ENCODE measurements at places on chromosomes 5 and 9.

GRCh38 chr9:123435471-123435870 is 79.5 kb downstream of the CRB2 start:
- no peak for DNase-seq

- no peak for DNase-seq
Measured at GRCh38 chr5:128546658-128547281, 8.7 kb upstream of the FBN2 start.

DNA sequence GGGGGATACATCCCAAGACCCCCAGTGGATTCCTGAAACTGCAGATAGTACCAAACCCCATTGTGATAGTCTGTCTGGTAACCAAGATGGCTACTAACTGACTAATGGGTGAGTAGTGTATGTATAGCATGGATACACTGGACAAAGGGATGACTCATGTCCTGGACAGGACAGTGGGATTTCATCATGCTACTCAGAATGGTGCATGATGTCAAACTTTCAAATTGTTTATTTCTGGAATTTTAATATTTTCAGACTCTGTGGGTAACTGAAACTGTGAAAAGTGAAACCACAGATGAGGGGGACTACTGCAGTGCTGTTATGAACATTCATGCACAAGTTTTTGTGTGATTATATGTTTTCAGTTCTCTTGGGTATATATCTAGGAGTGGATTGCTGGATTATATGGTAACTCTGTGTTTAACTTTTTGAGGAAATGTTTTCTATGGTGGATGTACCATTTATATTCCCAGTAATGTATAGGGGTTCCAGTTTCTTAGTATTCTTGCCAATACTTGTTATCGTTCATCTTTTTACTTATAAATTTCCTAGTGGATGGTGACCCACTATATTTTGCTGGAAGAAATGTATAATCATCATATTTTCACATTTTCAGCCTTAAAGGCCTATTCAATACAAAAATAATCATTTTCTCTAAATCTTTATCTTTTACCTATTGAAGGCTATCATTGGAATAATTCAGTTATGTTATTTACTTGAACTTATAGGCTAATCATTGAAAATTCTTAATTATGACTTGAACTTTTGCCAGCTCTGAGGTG is 140.9 kb downstream of the NR3C1 start:
- no peak for DNase-seq

DNA sequence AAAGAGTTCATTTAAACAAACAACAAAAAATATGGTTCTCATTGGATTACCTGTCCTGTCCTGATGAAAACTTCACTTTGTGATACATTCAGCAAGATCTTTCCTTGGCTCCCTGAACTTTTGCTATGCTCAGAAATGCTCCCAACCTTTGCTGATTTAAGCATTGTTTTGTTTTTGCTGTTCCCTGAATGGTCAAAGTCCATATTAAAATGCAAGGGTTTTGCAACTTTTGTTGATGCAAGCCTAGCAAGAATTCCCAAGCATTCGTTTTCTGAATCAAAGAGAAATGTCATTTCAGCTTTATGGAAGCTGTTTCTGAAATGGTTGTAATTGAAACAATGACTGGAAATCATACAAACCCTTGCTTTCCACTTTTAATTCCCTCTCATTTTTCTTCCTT is 3.1 kb upstream of the SFXN1 start:
- DNase-seq: no peak

- no peak for DNase-seq
Measured at GRCh38 chr5:60586307-60586901, 113.6 kb downstream of the DEPDC1B start.

- no peak for DNase-seq
Measured at GRCh38 chr9:111029260-111029659, 9.0 kb downstream of the LPAR1 start.

GRCh38 chr5:167479779-167480178 is 811.7 kb upstream of the WWC1 start:
- DNase-seq: no peak

DNA sequence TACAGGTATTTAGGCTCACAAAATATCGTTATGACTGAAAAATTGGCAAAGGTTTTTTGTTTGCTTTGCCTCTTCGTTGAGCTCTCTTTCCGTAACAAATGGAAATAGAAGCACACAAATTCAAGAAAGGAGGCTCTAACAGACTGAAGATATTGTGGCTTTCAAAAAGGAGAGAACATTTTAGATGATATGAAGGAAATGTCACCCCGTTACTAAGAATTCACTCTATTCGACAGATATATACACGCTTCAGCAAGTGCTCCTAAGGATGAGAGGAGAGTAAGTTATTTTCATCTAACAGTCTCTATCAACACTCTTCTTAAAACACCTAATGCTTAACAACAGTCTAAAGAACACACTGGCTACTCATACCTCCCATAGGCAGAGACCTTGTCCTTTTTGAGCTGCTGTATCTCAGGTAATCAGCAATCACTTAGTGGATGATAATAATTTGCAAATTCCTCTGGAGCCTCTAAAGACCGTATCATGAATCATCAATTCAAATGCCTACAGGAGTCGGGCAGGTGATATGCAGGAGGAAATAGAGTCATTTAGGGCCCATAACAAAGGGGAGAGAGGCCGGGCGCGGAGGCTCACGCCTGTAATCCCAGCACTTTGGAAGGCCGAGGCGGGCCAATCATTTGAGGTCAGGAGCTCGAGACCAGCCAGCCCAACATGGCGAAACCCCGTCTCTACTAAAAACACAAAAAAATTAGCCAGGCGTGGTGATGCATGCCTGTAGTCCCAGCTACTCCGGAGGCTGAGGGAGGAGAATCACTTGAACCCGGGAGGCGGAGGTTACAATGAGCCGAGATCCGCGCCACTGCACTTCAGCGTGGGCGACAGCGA is 1.4 kb upstream of the HSDL2 start:
- DNase-seq: no peak

- DNase-seq: no peak
Measured at GRCh38 chr9:21294904-21295538, 10.1 kb downstream of the IFNA5 start.

- DNase-seq: no peak
Measured at GRCh38 chr5:64869419-64869818, 100.7 kb downstream of the CWC27 start.

DNA sequence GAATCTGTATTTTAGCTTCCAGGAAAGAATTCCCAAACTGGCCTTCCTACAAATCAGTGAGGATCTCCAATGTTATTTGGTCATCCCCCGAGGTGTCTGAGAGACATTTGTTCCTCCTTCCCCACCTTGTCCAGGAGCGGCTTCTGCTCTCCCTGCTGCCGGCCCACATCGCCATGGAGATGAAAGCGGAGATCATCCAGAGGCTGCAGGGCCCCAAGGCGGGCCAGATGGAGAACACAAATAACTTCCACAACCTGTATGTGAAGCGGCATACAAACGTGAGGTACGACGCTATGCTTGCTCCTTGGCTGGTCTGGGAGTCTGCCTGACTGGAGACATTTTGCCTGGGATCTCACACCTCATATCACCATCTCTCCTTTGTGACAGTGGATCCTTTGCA is 160.4 kb downstream of the CFAP90 start:
- no peak for DNase-seq

DNA sequence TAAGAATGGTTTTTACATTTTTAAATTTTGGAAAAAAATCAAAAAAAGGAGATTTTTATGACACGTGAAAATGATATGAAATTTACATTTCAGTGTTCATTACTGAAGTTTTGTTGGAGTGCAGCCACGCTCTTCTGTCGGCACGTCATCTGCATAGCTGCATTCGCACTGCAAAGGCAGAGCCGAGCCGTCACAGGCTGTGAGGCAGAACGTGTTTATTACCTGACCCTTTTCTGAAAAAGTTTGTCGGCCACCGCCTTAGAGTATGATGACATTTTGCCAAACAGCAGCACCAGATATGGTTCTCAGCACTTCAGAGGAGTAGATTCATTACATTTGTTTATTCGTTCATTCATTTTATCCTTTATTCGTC is 24.1 kb downstream of the HRH2 start:
- DNase-seq: no peak

DNA sequence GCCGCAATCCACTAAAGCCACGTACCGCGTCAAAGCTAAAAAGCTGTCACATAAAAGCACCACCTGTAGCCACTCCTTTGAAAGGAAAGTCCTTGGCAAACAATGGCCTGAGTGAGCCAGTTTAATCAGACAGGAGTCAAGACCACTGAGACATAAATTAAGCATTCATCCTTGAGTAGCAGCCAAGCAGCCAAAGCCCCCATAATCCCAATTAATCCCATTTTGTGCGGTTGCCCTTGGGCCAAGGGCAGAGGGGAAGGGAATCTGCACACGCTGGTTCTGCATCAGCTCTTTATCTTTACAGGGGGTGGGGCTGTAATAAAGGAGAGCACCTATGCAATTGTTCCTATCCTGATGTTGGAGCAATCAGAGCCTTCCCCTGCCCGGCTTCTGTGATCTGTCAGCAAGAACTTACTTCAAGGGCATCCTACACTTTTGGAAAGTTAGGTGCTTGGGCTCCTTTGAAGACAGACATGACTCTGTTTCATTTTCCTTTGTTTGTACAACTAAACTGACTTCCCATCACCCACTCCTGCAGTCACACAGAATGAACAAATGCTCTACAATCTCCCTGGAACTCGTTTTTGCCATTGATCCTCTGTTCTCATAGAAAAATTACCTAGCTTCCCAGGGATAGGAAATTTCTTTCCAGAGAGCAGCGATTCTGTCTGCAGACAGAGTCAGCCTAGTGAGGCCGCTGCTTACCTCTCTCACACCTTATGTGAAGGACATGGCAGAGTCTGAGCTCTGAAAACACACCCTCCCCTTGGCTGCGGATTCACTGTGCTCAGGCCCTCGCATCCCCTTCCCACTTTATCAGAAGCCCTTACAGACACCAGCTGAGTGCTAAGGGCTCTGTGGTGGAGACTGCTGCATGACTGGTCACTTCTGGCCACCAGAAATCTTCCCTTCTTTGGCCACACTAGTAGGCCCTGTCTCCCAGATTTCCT is 116.2 kb upstream of the TBCA start:
- DNase-seq: no peak

GRCh38 chr9:37187713-37188439 is 67.5 kb downstream of the ZCCHC7 start:
- no peak for DNase-seq

- no peak for DNase-seq
Measured at GRCh38 chr5:65696892-65697291, 25.0 kb downstream of the SGTB start.

DNA sequence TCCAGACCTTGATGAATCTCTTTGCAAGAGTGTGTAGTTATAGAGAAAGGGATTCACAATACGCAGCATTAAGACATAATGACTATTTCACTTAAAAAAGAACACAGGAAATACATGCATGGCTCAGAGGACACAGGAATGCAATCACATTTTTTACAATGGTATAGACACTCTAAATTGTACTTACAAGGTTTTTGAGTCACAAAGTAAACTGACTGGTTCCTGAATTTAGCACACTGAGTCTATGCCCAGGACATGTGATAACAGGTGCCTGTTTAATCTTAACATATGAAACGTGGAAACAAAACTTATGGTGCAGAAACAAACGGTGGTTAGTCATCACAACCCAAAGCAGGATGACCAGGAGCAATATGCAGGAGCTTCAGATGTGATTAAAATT is 6.7 kb downstream of the EPB41L4A start:
- DNase-seq: no peak

GRCh38 chr9:97993000-97993399 is 9.9 kb downstream of the ANP32B start:
- no peak for DNase-seq

DNA sequence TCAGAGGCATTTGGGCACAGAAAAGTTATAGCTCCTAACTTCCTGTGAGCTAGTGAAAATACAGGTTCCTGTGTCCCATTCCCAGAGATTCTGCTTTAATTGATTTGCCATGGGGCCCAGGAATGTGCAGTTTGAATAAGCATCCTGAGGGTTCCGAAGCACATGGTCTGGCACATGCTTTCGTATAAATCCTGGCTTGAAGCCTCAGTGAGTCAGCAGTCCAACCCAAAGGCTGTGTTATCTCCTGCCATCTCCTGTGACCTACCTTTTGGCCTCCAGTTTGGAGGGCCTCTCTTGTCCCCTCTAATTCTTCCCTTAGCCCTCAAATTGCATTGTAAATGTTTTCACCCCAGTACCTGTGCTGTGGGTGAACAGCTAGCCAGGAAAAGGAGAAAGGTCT is 183.8 kb downstream of the NR3C1 start:
- no peak for DNase-seq

GRCh38 chr5:146426853-146427618 is 20.1 kb upstream of the TCERG1 start:
- DNase-seq: no peak

- DNase-seq: no peak
Measured at GRCh38 chr5:80963966-80964481, 3.9 kb downstream of the RASGRF2 start.

DNA sequence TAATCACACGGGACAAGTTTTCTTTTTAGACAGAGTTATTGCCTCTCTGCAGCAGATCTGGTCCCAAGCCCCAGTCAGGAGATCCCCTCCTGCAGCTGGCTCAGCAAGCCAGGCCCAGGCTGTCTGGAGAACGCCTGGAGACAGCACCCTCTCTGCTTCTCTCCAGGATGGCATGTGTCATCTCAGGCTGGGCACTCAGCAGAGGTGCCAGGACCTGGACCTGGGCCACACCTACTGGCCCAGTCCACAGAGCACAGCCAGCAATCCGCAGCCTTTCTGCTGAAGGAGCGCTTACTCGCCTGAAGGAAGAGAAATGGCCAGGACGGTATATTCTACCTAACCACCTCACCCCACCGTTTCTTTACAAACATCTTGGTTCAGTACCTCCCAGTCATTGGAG is 4.7 kb upstream of the TBC1D9B start:
- DNase-seq: no peak

DNA sequence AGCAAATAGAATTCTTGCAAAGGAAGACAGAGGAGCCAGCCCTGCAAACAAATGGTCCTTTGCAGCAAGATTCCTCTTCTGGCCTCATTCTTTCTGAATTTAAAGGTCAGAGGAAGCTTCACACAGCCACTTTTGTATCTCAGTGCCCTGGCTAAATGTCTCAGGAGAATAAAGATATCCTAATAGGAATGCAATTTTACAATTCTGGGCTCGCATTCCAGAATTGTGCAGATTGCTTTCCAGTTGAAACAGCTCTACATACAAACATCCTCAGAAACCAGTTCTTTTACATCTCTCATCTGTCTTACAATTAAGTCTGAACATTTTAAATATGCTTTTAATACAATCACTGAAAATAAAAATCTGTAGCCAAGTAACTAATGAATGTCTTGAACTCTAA is 14.6 kb upstream of the ACOT12 start:
- no peak for DNase-seq

DNA sequence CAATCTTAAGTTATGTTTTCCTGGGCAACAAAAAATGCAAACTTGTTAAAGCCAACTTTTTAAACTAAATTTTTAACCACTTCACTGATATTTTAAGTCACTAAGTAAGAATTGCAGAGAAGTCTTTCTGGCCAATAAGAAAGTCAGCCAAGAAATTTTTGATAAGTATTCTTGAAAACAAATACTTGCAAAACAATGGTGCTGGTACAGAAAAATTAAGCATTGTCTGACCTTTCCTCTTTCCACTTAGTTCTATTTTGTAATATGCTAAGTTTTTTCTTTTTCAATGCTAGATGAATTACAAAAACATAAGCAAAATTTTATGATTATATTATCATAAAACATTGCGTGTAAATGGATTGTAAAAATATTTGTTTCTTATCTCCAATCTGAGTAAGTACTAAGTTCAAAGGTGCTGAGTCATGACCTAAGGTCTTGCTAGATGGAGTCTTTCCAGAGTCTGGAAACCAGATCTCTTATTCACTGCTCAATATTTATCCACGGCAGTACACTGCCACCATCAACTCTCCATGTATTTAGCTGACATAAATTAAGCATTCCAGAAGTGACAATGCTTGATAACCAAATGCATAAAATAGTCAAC is 139.7 kb downstream of the MEF2C start:
- no peak for DNase-seq

Measured in C1 segment of cervical spinal cord (tissue), 14 donors.